ENCODE measurements at places on chromosomes 6 and 20.

DNA sequence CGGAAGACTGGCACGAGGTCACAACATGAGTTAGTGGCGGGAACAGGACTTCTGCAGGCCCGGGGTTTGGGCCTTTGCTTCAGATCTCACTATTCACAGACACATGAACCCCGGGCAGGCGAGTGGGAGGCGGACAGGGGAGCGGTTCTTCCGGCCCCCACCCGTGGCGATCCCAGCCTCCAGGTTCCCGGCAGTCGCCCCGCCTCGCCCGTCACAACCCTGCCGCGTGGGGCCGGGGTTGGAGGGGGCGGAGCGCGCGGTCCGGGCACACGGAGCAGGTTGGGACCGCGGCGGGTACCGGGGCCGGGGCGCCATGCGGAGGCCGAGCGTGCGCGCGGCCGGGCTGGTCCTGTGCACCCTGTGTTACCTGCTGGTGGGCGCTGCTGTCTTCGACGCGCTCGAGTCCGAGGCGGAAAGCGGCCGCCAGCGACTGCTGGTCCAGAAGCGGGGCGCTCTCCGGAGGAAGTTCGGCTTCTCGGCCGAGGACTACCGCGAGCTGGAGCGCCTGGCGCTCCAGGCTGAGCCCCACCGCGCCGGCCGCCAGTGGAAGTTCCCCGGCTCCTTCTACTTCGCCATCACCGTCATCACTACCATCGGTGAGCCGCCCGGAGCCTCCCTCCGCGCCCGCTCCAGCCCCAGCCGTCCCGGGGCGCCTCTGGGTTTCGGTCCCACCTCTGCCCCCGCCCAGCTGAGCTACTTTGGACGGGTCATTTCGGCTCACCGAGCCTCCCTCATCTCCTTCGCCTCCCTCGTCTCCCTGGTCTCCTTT, at the start of gene KCNK15:
Gene KCNK15, plus strand, starts transcription at position 268 of the 769 bp plus-strand sequence. Its CDS starts 46 bp downstream, at position 314.
- no peak for DNase-seq

- DNase-seq = no peak
These were observed 64.4 kb downstream of the TPD52L1 start for GRCh38 chr6:125217992-125218391.

DNA sequence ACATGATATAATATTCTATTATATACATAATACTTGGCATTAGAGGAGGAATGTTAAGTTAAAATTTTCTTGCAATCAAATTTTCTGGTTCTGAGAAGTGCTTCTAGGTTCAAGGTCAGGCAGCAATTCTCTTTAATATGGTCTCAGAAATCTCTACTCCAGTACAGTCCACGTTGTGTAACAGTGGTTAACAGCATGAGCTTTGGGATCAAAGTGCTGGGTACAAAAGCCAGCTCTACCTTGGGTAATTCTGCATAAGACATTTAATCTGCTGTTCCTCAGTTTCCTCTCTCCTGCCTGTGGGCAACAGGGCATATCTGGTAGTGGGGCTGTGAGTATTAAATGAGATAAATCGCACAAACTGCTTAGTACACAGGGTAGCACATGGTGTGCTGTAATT, 437.8 kb downstream of the CDC5L start:
- DNase-seq = no peak

- DNase-seq = no peak
These were observed 18.9 kb downstream of the COL20A1 start for GRCh38 chr20:63311833-63312243.

- DNase-seq = no peak
These were observed 52.2 kb downstream of the SRC start for GRCh38 chr20:37397954-37398749.

GRCh38 chr20:57647933-57648785, 27.9 kb upstream of the ZBP1 start:
- DNase-seq = no peak

DNA sequence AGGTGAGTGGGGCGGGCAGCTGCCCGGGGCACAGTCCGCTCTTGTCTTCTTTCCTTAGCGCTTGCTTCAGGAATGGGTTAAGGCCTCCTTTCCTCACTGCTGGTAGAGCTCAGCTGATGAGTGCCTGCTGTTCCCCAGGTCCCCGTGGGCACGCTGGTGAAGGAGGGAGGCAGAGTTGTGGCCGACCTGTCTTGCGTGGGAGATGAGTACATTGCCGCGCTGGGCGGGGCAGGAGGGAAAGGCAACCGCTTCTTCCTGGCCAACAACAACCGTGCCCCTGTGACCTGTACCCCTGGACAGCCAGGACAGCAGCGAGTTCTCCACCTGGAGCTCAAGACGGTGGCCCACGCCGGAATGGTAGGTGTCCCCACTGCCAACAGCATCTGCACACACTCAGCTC, 15.7 kb downstream of the MTG2 start:
- no peak for DNase-seq

DNA sequence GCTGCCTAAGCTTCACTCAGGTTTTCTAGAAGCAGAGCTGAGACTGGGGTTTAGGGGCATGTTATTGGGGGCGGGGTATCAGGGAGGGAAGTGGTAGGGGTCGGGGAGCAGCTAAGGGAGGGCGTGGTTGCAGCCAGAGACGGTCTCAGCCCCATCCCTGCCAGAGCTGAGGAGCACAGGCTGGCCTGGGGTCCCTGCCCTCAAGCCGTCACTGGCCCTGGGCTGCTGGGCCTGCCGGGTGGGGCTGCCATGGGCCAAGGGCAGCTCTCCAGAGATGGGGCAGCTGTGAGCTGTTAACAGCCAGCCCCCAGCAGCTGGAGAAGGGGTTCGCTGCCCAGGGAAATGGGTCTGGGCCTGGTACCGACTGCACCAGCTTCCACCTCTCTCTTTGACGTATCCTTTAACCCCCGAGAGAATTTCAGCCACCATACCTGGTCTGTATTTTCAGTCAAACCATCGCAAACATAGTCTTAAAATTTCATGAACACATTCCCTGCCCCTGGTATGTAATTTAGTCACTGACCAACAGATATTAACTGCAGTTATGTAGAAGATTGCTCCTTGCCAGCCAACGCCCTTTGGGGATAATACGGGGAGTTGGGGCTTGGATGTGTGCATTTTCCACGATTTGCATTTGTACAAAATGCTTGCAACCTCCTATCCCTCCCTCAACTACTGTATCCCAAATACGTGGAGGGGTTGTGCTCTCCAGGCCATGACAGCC, 253.4 kb downstream of the TAF4 start:
- DNase-seq = no peak

GRCh38 chr6:139442188-139442671, 67.8 kb upstream of the CITED2 start:
- no peak for DNase-seq

- DNase-seq = no peak
These were observed 451.5 kb downstream of the PLCB1 start for GRCh38 chr20:8583566-8584043.

- no peak for DNase-seq
These were observed 23.3 kb upstream of the UST start for GRCh38 chr6:148723484-148723883.

- no peak for DNase-seq
These were observed 265.7 kb upstream of the PRND start for GRCh38 chr20:4455996-4456395.

DNA sequence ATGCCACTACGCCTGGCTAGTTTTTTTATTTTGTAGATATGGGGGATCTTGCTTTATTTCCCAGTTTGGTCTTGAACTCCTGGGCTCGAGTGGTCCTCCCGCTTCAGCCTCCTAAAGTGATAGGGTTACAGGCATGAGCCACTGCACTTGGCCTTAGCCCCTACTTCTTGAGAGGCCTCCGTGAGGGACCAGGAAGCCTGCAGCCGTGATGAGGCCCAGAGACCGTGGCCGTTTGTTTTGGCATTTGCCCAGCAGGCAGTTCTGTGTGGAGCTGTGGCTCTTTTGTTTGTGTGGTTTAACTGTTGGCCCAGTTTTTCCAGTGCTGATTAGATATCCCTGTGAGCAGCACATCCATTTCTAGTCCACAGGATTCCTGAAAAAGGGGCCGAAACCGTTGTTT, 39.8 kb downstream of the SRSF3 start:
- DNase-seq = no peak

DNA sequence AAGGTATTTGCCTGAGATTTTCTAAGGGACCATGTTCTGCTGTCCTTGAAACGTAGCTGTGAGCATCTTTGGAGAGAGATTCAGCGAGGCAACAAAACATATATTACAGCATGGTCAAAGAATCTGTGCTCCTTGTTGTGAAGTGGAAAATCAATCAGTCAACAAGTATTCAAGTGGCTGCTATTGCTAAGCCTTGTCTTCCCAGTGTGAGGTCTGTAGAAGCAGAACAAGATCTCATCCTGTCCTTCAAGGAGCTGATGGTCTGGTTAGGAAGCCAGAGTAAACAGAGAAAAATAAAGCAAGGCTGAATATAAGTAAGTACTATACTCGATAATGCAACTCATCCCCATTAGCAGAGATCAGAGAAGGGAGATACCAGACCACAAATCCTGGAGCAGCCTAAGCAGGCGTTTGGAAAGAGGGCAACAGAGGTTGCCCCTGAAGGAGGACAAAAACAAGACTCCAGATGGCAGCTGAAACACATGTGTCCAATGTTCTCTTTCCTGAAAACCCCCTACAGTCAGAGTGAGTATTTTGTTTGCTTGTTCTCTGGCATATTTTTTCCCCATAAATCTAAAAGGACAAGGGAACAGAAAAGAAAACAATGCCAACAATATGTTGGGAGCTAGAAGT, 392.0 kb downstream of the SYNE1 start:
- no peak for DNase-seq

- no peak for DNase-seq
These were observed 66.4 kb downstream of the STX11 start for GRCh38 chr6:144216668-144217218.

DNA sequence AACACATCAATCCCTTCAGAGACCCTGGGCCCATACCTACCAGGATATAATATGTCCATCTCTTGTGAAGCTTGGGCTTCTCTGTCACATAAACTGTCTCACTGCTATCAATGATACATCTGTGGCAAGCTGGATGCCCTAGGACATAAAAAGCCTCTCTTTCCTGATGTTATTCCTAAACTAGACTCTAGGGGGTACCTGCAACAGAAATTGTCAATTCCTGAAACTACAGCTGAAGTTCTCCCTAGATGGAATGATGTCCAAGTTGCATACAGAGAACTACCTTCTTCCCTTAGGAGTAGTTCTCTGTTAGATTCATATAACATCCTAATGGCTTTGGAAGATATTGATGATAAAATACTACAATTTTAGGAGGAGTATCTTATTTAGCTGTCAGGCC, 35.8 kb downstream of the TBX18 start:
- peak; percentile 5 for DNase-seq

DNA sequence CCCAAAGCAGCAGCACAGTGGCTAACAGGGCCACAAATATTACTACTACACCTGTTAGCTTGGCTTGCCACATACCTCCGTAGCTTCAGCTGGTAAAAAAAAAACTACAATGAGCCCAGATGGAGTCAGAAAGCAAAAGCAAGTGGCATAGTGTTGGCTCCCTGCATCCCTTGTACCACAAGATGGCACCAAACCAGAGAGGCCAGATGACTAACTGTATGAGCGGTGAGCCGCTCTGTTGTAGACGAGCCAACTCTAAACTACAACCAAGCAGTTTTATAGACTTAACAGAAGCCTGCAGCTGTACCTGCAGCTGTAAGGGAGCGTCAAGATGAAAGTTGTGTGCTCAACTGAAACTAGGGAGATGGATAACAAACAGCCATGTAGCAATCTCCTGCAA, 84.5 kb upstream of the MCHR2 start:
- no peak for DNase-seq

GRCh38 chr20:38260025-38260377, 534 bp downstream of the KIAA1755 start:
- no peak for DNase-seq

GRCh38 chr6:15356179-15356578, 110.3 kb downstream of the JARID2 start:
- DNase-seq = no peak

DNA sequence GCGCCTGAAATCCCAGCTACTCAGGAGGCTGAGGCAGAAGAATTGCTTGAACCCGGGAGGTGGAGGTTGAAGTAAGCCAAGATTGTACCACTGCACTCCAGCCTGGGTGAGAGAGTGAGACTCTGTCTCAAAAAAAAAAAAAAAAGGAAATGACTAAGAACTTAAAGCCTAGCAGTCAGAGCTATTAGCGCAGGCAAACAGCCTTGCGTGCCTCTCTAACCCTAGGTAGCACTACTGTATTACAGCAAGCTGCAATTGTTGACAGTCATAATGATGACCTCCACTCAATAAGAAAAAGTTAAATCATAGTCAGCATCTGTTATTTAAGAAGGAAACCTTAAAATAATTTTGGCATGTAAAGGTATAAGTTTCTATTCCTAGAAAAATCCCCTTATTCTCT, 14.4 kb downstream of the GSS start:
- no peak for DNase-seq

DNA sequence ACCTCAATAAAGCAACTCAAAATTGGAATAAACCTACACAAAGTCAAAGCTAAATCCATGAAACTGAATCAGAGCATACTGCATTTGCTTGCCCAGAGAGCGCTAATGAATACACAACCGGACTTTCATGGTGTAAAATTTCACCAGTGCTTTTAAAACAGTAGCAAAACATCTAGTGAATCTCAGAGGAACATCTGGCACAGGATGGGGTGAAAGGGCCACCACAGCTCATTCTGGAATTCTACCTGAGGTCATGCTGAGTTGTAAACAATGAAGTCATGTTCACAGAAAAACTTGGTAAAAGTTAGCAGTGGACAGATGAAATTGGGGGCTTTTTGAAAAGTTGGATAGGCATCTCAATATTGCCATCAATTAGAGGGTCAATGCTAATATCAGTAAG, 125.6 kb upstream of the STXBP5 start:
- DNase-seq = no peak

DNA sequence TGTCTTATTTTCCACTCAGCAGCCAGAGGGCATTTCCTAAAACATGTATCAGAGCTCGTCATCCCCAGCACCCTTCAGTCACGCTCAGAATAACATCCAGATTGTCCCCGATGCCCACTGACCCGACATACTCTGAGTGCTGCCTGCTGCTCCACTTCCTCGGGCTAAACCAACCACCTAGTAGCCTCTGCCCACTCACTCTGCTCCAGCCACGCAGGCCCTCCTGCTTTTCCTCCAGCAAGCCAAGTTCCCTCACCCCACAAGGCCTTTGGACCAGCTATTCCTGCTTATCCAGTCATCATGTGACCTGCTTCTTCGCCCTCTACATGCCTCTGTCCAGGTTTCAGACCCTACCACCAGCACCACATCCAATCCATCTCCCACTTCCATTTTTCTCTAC, 454.2 kb downstream of the CD83 start:
- no peak for DNase-seq

Measured in NCI-H1436 (cell line).